ENCODE measurements at places on chromosomes 13 and 19. TPM values are rescaled to one million over a fixed set of nuclear protein-coding genes. Genes with fewer than 3 reads are reported as not detected.
A peak's percentile ranks its signal among the peaks of the same experiment; 100 is the strongest.

DNA sequence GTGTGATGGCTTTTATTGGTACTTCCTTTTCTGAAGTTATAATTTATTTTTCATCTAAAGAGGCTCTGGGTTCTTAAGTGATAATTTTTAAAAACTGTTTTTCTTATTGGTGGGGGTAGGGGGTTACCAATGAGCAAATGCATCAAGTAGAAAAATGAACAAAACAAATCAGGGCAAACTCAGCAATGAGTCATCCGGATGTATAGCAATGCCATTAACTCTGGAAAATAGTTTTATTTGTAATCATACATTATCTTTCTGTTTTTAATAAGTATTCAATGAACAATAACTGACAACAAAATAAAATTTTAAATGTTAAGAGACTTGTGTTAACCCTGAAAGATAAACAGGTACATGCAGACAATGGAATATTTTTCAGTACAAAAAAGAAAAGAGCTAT, 67.6 kb downstream of the UFM1 start:
- DNase-seq: no peak

- DNase-seq: no peak
Measured at GRCh38 chr13:32093006-32093405, 61.4 kb downstream of the FRY start.

GRCh38 chr19:13120031-13120430, 2.0 kb downstream of the NACC1 start:
- DNase-seq: no peak

- no peak for DNase-seq
Measured at GRCh38 chr13:35518337-35518946, 42.0 kb upstream of the MAB21L1 start.

GRCh38 chr19:56252699-56253422, 19.7 kb upstream of the EDDM13 start:
- peak; percentile 76 for DNase-seq

DNA sequence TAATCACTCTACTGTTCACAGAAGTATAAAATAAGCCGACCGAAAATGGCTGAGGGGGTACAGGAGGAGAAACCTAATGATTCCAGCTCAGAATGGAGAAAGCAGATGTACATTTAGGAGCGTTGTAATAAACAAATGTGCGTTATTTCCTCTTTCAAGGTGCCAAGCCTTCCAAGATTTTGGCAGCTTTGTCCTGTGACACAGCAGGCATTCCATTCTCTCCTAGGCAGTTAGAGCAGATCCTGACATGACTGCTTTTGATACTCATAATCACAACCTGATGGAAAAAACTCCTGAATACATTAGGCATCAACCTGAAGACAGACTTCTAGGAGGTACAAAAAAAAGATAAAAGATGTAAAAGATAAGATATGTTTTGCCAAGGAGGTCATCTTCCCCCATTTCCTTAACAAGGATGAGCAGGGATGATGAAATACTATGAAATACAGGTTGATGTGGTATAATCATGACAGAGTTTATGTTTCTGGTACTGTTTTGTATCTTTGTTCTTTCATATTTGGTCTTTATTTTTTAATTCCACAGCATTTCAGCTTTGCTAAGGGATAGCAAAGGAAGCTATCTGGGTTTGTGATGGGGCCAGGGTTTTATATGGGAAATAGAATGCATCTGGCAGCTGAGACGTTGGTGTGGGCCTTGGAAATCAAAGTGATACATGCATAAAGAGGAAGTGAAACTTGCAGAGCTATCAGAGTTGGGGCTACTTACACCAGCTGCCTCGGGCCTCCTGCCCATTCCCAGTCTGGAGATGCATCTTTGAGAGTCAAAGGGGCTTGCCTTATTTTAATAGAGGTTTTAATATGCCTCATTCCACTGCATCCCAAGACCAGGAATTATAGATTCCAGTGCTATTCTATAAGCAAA, 222.5 kb downstream of the OXGR1 start:
- DNase-seq: no peak

DNA sequence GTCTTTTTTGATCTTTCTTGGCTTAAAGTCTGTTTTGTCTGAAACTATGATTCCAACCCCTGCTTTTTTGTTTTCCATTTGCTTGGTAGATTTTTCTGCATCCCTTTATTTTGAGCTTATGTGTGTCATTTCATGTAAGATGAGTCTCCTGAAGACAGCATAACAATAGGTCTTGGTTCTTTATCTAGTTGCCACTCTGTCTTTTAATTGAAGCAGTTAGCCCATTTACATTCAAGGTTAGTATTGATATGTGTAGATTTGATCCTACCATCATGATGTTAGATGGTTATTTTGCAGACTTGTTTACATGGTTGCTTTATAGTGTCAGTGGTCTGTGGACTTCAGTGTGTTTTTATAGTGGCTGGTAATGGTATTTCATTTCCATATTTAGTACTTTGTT, 1678.9 kb downstream of the PCDH9 start:
- DNase-seq: no peak

The ZNF625 gene
- total RNA-seq: 5.9 TPM

Measured in mucosa of gallbladder (tissue), 1 donor.